CD4-positive, alpha-beta T cell treated with Interleukin-17A for 1 hour (primary cell): ENCODE measurements at places on chromosomes 16 and 17.
A peak's percentile ranks its signal among the peaks of the same experiment; 100 is the strongest.

DNA sequence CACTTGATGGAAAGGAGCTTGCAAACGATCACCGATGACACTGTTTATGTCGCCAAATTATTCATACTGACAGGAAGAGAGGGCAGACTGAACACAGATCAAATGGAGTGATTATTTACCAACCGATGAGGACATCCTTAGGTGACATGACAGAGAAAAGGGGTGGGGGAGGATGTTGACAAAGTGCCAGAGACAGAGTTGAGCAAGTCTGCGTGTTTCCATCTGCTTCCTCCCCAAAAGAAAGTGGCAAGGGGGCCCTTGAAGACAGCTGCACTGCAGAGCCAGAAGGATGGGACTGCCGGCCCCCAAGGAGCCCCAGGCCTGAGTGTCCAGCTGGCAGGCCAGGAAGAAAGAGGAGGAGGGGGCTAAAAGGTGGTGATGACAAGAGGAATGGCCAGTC lies 191.0 kb upstream of the RPL38 start:
- DNase-seq, result peak; percentile 46

DNA sequence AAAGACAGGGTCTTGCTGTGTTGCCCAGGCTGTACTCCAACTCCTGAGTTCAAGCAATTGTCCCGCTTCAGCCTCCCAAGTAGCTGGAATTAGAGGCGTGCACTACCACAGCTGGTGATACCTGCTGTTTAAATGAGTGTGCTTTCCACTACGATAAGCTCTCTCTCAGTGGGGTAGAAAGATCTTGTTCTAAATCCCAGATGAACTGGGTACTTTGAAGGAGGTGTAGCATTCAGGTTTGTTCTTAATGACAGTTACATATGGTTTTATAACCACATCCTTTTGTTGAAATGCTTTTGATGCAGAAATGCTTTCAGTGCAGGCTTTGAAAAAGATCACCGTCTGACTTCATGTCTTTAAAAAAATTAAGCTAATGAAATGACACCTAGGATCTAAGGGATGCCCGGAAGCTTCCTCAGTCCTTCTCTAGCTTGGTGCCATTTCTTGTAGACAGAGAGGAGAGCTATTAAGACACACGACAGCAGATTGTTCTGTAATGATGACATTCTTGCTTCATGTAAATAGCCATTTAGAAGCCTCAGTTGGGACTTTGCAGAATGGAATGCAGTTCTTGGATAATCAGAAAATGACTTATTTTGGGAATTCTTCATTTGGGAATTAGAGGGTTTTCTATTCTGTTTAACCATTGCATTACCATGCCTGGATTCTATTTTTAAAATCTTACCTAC lies 19.5 kb downstream of the PMM2 start:
- DNase-seq, result peak; percentile 15

DNA sequence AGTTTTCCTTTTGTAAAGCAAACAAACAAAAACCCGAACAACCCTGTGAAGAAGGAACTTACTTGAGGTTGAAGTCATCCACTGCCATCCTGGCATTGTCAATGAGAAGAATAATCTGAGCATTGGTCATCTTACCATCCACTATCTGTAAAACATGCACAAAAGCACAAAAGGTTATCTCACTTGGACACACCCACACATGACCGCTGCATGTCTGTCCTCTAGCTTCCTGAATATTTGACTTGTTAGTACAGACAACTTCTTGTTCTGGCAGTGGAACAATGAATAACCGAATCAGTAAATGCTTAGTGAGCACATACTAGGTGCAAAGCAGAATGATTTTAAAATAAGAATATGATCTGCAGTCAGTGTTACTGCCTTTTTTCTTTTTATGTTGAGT lies 6.1 kb downstream of the KRT23 start:
- DNase-seq, result no peak

GRCh38 chr17:8443756-8444155 lies 8.1 kb downstream of the NDEL1 start:
- no peak for DNase-seq

DNA sequence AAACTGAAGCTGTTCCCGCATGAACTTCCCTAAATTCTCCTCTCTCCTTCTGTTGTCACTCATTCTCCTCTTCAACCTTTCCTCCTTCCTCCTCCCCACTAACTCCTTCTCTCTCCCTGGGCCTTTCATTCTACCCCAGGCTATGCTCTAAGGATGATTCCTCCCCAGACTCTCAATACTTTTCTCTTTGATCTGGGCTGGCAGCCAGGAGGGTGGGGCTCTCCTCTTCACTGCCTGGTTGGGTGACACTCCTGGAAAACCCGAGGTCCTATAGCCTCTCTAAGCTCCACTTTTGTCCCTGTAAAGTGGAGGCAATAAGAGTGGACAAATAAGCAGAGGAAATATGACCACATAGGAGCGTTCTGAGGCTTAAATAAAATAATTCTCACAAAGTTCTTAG lies 46.2 kb downstream of the HSD17B2 start:
- DNase-seq, result no peak

- no peak for DNase-seq
These were observed 8.2 kb upstream of the EIF1 start for GRCh38 chr17:41680426-41681040.

- DNase-seq, result peak; percentile 81
These were observed 62.8 kb downstream of the GRB7 start for GRCh38 chr17:39800540-39800939.

DNA sequence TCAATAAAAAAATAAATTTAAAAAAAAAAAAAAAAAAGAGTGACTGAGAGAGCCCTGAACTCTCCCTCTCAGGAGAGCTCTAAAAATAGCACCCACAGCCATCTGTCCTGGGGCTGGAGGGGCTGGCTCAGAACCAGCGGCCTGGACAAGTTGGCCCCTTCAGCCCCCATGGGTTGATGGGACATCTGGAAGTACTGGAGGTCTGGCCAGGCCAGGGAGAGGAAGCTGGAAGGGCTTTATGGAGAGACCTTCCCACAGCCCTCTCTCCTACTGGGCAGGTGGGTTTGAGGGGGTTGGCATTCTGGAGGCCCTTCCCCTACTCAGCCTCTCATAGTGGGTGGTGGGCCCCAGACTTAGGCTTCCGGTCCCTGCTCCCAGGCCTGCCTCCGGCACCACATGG lies 93.7 kb upstream of the TMEM97 start:
- DNase-seq, result no peak

DNA sequence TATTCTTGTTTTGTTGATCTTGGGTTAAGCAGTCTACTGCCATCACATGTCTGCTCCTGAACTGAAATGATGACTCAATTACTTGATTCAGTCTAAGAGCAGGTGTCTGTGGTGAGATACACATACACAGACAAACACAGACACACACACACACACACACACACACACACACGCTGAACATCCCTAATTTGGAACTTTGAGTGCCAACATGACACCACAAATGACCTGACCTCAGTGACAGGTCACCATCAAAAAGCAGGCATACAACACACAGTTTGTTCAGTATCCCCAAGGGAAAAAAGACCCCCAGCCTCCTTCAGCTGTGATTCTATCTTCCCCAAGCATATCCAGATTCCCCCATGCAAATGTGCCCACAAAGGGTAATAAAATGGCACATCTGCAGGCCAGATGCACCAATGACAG lies 130.1 kb upstream of the TMEM97 start:
- DNase-seq, result no peak

DNA sequence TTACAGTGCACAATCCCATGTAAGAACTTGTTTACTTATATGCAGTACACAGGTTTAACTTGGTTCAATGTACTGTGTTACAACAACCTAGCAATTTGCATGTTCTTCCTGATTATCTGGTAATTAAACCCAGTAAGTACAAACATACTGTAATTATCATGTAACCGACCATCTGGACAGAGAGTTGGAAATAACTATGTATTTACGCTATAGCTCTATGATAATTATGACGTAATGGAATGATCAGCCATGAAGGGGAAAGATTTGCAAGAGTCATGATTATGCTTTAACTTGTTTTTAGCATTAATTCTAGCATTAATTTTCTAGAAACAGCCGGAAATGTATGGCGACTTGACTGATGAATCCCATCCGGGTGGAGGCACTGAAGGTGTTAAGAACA lies 74.8 kb upstream of the SALL1 start:
- no peak for DNase-seq

DNA sequence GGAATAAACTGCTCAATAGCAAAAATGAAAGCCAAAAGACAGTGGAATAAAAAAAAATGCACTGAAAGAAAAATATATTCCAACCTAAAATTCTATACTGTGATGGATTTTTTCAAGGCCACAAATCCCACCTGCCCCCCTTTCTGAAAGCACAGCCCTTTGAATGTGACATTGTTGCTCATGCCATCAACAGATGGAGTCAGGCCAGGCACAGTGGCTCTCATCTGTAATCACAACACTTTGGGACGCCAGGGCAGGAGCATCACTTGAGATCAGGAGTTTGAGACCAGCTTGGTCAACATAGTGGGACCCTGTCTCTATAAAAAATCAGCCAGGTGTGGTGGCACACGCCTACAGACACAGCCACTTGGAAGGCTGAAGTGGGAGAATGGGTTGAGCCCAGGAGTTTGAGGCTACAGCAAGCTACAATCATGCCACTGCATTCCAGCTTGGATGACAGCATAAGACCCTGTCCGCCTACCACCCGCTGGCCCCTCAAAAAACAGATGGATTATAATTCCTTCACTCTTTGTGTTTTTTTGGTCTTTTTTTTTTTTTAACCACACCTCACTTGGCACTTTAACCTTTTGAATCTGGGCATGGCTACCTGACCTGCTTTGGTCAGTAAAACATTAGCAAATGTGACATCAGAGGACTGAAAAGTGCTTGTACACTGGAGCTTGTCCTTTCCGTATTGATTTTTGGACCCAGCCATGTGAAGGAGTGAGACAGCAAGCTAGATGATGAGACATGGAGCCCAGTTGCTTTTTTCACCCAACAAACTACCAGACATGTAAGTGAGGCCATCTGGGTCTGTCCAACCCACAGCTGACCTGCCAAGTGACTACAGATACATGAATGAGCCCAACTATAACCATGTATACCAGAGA lies 36.3 kb downstream of the GLG1 start:
- no peak for DNase-seq

- no peak for DNase-seq
These were observed 103.7 kb downstream of the NOG start for GRCh38 chr17:56697190-56697589.

DNA sequence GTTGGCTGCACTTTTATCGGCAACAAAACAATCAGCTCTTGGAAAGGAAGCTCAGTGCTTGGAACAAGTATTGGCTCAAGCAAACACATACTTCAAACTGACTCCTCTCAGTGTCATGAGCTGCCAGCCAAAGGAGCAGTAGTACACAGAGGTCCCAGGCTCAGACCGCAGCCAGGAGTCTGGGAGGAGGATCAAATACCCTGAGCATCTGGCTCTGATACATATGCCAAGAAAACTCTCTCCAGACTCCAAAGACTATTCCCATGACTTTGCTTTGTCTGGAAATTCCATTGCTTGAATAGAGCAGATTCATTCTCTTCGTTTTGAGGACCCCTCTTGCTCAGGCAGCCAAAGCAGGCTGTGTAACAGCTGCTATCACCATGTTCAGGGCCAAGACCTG lies 501.6 kb upstream of the PSMD7 start:
- no peak for DNase-seq

DNA sequence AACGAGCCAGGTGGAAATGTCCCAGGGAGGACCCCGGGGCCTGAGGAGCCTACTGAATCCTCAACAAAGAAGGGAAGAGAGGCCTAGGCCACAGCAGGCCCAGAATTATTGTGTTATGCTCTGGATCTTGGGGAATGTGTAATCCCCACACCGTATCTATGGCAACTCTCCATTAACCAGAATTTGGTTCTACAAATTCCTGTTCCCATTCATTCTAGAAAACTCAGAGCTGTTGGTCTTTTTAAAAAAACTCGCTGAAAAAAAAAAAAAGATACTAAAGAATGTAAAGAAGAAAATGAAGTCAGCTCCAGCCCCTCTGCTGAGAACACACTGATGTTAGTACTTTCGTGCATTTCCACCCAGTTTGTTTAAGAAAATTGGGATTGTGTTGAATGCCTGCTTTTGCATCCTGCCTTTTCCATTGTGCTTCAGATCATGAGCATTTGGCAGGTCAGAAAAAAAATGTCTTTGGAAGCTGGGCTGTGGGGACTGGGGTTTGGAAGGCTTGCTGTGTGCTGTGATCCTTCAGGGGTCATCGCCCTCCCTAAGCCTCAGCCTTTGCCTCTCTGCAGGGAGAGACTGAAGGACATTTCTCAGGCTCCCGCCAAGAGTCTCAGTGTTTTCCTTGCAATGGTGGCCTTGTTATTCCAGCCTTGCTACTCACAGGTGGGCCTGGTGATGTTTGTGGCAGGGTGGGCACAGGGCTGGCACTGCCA lies 69.5 kb downstream of the SREBF1 start:
- DNase-seq, result no peak

DNA sequence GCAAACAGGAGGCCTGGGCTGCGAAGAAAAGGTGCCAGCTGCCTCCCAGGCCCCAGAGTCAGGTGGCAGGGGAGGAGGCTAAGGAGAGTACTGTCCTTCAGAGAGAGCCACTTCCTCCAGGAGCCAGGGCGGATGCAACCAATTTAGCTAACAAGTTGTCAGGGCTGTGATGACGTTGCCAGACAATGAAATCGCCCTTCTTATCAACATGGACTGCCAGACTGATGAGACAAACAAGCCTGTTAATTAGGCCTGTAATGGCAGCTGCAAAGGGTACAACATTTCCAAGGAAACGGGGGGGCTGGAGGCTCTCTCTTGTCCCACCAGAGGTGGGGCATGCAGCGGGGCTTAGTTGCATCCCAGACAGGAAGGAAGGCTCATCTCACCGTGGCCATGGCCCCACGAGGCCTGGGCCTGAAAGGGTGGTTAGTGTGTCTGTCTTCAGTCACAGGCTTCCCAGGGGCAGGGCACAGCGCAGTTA lies 111.8 kb downstream of the SDK2 start:
- DNase-seq, result no peak

GRCh38 chr17:51354936-51355335 lies 94.6 kb downstream of the UTP18 start:
- DNase-seq, result no peak

- no peak for DNase-seq
These were observed 749 bp downstream of the GRIN2A start for GRCh38 chr16:10181196-10182162.

DNA sequence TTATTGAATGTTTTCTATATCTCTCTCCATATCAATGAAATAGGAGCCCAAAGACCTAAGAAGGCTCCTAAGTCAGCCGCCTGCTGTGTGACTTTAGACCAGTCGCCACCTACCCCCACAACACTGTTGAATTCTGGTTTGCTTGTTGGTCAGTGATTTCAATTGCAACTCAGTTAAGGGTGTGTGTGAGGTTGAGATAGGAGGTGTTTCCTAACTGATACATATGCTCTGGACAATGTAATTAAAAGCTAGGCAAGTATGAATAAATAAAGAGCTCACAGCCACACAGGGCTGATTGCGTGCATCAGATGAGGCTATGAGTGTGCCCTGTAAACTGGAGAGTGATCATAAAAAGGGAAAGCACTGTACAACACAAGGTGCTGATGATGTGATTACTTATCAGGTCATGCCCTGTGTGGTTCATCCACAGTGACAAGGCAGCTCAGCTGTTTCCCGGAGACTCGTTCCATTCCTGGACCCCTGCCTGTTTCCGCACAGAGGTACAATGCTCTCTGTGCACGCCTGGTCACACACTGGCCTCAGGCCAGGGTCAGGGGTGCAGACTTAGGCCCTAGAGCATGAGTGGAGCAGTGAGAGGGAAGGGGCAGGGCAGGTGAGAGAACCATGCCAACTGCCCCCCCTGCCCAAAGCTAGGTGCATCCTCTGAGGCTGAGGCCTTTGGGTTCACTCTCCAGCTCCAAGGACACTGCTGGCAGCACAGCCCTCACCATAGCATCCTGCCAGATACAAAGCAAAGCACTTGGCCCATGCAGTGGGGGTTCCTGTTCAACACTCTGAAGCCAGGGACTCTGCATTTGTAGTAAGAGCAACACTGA lies 3.3 kb upstream of the KRT35 start:
- DNase-seq, result no peak
